ENCODE measurements at places on chromosomes 2 and 18.
A peak's percentile ranks its signal among the peaks of the same experiment; 100 is the strongest.

DNA sequence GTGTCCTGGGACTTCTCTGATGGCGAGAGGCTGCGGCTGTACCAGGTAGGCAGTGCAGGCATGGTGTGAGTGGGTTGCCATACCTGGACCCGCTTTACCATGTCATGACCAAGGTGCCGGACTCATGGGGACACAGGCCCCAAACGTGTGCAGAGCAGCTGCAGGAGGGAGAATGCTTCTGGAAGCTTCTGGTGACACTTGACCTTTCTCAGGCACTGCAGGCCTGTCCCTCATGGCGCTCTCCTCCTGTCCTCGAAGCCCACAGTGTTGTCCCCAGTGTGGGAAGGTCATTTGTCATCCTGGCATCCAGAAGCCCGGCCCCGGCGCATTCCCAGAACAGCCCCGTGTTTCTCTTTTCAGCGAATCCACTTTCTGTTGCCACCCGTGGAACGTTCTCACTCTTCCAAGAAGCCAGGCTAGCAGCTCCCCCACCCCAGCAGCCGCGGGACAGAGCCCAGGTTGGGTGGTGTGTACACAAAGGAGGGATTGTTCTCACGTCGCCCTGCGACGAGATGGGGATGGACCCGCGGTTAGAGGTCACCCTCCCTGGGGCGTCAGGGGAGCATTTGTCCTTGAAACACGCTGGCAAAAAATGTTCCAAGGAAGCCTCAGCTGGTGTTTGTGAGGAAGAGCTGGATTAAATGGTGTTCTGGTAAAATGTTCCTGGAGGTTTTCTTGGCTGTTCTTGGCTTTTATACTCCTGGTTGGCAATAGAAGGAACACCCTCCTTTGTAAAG is 43.7 kb downstream of the SH3BP4 start:
- DNase-seq, result no peak

- no peak for DNase-seq
Measured at GRCh38 chr2:182631299-182631698, 84.8 kb upstream of the DNAJC10 start.

DNA sequence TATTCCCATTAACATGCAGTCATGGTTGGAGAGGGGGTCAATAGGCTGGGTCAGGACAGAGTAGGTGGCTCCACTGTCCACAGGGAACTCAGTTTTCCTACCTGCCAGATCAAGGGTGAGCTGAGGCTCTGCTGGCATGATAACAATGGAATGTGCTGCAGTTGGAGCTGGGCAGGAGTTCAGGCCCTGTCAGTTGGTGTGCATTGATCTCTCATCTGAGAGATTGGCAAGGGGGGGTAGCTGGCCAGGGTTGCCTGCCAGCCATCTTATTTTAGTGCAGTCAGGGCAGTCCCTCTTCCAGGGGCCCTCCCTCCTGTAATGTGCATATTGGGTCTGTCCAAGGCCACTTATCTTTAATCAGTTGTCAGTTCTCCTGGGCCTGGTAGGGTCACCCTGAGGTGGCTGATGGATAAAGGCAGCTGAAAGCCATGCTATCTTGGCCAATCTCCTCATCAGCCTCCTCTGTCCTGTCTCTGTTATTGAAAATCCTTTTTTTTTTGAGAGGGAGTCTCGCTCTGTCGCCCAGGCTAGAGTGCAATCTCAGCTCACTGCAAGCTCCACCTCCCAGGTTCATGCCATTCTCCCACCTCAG is 38.1 kb upstream of the CCBE1 start:
- no peak for DNase-seq

DNA sequence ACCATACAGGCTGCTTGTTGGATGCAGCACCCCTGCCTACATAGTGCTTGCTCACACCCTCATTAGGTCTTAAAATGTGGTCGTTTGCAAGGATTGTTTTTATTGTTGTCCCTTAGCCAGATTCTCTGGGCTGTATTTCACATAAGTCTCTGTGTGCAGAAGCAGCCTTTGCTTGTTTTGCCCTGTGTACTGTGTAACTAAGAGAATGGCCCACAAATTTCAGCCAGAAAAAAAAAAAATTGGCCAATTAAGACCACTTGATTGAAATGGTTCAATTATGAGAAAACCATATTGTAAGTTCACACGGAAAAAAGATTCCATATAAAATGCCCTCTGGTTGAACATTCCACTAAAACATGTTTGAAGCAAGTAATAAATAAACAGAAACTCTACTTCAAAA is 377.1 kb upstream of the SOX11 start:
- DNase-seq, result no peak

DNA sequence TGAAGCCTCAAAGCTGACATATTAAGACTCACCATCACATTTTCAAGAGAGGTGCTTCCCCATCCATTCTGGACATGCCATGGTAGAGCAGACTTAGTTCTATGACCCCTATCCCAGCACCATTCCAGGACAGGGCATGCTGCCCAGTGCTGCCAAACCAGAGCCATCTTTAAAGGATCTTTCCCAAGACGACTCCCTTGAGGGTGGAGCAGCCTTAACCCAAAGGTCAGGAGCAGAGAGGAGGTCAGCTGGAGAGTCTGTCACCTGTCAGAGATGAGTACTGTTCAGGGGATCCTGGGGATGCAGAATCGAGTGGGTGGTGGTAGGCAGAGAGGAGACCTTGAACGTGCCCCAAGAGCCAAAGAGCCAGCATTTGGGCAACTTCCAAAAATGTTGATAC is 459.8 kb downstream of the STK39 start:
- no peak for DNase-seq

DNA sequence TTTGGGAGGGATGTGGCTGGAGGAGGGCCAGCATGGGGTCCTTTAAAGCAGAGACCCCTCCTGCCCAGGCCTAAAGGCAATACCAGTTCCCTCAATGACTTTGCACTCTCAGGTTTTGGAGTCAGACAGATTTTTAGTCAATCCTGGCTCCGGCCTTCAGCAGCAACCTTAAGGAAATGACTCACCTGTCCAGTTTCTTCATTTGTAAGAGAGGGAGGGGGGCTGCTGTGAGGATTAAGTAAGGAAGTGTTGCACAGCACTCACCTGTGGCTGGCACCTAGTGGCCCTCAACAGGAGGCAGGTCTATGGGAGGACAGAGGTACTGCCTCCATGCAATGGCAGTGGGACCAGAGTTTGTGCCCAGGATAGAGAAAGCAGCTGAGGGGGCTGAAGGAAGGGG is 13.7 kb downstream of the CNGA3 start:
- no peak for DNase-seq

DNA sequence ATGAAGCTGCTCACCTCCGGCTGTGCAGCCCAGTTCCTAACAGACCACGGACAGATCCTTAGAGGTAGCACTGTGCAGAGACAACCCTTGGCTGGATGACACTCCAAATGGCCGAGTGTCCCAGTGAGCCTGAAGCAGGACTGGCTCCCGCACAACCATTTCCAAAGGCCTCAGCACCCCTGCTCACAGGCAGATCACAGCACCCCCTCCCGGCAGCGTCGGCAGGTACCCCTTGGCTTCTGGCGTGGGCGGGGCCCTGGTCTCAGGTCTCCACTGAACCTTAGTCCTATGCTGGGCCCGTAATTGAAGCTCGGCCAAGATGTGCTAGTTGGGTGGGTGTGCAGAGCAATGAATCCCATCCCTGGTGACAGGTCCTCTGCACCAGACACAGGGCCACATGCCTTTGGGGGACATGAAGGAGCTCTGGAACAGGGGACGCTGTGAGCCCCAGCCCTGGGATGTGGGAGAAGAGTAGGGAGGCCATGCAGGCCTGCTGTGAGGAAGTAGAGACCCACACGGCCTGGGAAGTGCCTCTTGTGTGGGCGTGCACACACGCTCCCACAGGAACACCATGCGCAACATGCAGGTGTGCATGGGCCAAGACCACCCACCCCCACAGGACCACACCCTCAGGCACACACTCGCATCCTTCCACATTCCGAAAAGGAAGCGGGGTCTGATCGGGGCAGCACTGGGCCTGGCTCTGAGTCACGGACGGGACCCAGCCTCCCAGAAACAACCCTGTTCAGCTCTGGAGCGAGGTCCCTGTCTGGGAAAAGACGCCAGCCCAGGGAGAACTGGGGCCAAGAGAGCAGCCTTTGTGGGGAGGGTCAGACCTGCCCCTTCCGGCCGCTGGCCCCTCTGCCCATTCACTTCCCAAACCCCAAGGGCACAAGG is 2.8 kb downstream of the DUSP2 start:
- DNase-seq, result no peak

- DNase-seq, result no peak
Measured at GRCh38 chr2:3628800-3629199, 29.2 kb upstream of the ALLC start.

DNA sequence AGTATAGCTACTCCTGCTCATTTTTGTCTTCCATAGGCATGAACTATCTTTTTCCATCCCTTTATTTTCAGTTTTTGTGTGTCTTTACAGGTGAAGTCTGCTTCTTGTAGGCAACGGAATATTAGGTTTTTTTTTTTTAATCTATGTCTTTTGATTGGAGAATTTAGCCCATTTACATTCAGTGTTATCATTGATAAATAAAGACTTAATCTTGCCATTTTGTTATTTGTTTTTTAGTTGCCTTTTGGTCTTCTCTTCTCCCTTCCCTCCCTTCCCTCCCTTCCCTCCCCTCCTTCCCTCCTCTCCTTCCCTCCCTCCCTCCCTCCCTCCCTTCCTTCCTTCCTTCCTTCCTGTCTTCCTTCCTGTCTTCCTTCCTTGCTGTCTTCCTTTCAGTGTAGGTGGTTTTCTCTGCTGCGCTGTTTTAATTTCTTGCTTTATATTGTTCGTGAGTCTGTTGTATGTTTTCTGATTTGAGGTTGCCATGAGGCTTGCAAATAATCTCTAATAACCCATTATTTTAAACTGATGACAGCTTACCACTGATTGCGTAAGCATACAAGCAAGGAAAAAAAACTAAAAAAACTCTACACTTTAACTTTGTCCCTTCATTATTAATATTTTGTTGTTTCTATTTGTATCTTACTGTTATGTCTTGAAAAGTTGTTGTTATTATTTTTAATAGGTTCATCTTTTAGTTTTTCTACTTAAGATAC is 353.8 kb downstream of the PARD3B start:
- DNase-seq, result no peak

DNA sequence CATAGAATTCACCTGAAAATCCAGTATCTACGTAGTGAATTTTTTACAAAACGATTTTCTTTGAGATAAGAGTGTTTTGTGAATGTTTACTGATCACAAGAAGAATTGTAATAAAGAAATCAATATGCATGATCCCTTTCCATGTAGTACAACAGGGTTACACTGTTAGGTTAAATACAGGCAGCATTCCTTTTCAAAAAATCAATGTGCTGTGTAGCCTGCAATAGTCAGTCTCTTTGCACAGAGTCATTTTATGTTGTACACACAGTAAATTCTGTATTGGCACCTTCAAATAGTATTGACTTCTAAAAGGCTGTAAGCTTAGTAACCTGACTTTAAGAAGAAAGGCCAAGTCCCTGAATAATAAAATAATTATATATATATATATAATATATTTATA is 63.3 kb downstream of the ZNF407 start:
- DNase-seq, result no peak

DNA sequence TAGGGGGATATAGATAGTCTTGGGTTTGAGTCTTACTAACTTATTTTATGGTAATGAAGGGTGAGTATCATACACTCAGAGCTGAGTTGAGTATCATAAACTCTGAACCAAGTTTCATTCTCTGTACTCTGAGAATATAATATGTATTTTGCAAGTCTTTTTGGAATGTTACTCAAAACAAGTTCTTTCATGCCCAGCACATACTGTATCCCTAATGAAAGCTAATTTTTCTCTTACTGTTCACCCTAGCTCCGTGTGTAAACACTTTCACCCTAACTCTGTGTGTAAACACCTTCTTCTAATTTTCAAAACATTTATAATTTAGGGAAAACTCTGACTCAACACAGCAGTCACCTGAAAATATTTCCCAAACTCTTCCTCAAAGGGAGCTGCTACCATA is 29.7 kb upstream of the CHST9 start:
- no peak for DNase-seq

DNA sequence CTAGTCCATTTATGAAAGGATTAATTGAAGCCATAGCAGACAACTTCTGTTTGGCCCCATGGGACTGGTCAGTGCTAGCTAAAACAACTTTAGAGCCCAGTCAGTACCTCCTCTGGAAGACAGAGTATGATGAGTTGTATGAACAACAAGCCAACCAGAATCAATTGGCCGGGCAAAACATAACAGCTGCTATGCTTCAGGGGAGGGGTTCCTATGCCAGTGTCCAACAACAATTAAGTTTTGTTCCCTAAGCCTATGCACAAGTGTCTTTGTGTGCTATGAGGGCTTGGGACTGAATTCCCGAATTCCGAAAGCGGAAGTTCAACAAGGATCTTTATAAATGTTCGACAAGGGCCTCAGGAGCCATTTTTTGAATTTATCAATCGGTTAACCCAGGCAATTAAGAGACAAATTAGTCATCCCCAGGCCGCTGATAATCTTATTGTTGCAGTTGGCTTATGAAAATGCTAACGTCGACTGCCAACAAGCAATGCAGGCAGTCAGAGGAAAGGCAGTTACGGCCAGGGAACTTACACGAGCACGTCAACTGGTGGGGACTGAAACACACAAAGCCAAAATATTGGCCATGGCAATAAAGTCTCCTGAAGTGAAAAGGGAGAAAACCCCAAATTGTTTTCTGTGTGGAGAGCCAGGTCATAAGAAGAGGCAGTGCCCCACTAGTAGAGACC is 57.9 kb downstream of the ZNF638 start:
- no peak for DNase-seq

DNA sequence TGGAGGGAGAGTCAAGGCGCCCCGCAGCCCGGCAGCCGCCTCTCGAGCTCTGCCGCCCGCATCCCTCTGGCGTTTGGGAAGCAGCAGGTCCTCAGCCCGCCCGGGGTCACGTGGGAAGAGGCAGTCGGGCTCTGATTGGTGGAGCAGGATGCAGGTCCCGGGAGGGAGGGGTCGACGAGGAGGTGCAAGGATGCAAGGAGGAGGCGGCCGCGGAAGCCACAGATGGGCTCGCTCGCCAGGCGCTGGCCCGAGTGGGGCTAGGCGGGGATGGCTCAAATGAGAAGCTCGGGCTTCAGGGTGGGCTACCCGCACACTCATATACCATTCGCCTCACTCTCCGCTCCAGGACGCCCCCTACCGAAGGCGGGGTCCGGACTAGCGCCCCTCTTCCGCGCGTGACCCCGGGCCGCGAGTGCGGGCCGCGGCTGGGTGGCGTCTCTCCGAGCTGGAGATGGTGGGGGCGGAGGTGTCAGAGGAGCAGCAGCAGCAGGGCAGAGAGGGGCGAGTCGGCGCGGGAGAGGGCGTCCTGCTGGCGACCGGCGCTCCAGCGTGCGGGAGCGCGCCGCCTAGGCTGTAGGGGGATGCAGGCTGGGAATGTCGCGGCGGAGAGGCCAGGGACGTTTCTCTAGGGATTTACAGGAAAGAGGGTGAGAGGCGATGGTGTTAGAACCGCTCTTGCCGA is at the start of gene TMEFF2:
Gene TMEFF2 (minus strand): TSS at position 68 of the 682 bp plus-strand sequence. CDS start 409 bp downstream, outside the sequence.
- DNase-seq, result peak; percentile 69

- no peak for DNase-seq
Measured at GRCh38 chr2:7919510-7919909, 762.3 kb upstream of the ID2 start.

DNA sequence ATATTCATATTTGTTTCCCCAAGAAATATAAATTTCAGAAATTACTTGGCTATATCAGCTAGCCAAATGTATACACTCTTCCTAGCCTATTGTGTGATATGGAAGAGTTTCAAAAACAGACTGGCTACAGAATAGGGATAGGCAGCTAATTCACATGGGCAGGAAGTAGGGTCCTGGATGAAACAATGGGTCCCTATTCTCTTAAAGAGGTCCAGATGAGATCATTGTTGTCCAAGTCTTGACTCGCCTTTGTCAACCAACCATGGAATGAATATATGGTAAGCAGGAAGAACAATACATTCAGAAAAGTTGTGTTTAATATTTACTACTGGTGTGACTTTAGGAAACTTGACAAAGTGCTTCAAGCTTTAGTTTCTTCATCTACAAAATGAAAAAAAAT is 319.9 kb downstream of the NBAS start:
- DNase-seq, result no peak

- DNase-seq, result no peak
Measured at GRCh38 chr2:62303788-62304187, 107.9 kb downstream of the B3GNT2 start.
